T-helper 1 cell (primary cell): ENCODE measurements at places on chromosomes 11 and 22.

- DNase-seq = no peak
Observed at GRCh38 chr11:35146711-35147110, 7.7 kb downstream of the CD44 start.

- DNase-seq = no peak
Observed at GRCh38 chr22:44214764-44215163, 34.0 kb downstream of the PARVG start.

GRCh38 chr11:130710497-130711012 lies 205.7 kb downstream of the SNX19 start:
- no peak for DNase-seq

DNA sequence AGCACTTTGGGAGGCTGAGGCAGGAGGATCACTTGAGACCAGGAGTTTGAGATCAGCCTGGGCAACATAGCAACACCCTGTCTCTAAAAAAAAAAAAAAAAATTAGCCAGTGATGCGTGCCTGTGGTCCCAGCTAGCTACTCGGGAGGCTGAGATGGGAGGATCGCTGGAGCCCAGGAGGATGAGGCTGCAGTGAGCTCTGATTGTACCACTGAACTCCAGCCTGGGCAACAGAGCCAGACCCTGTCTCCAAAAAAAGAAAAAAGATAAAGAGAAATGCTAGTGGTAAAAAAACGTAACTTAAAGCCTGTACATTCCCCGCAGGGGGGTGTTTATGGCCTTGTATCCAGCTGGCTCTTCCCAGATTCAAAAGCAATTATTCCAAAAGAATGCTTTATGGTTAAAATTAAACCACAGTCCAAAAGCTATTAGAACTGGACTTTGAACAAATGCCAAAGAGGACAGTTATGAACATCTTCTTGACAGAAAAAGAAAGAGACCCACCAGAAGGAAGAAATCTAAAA lies 16.4 kb upstream of the SNX32 start:
- DNase-seq = no peak

DNA sequence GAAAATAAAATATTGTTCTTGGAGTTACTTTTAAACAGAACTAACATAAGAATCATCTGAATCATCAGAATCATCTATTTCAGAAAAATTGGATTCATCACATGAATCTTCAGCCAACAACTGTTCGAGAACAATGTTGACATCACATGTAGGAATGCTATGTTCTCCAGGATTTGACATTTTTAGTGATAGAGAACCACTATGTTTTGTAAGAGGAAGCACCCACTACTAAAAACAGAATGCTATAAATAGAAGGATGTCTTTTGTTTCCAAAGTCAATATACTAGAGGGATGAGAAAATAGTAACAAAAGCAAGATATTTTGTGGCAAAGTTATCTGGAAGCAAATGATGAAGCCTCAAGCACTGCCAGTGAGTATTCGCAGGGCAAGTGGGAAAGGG lies 263.4 kb upstream of the DDI1 start:
- no peak for DNase-seq

- DNase-seq = no peak
Observed at GRCh38 chr22:37518509-37519267, 527 bp downstream of the CARD10 start.

GRCh38 chr11:104852811-104853210 lies 45.4 kb downstream of the CASP12 start:
- no peak for DNase-seq
